NCI-H526 treated with DMSO at 0.1 percent for 48 hours (cell line): ENCODE measurements at places on chromosomes 11 and 22.
A peak's percentile ranks its signal among the peaks of the same experiment; 100 is the strongest.

DNA sequence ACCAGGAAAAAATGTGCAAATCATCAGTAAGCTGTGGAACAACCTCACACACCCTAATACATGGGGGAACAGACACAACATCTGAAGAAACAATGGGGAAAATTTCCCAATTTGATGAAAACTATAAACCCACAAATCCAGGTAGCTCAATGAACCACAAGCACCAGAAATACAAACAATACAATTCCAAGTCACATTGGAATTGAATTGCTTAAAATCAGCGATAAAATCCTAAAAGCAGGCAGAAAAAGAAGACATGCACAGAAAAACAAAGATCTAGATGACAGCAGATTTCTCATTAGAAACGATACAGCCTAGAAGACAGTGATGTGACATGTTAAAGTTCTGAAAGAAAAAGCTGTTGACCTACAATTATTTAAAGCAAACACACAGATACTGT is 32.0 kb downstream of the DGCR2 start:
- no peak for DNase-seq

GRCh38 chr11:47595029-47595428 is 818 bp upstream of the C1QTNF4 start:
- no peak for DNase-seq

DNA sequence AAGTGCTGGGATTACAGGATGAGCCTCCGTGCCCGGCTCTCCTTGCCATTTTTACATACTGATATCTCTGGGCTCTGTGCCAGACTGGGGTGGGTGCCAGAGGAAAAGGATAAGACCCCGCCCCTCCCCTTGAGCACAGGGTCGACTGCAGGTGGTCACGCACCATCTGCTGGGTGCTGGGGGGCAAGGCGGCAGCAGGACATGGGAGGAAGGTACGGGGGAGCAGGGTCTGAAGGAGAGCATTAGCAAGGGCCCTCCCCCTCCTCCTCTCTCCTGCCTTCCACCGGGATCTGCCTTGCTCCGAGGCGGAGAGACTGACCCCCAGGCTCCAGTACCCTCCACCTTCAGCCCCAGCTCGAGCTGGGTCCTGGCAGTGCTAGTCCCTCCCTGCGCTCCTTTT is 9.7 kb upstream of the PGA3 start:
- DNase-seq, result no peak

GRCh38 chr11:86891036-86891435 is 64.2 kb downstream of the FZD4 start:
- no peak for DNase-seq

GRCh38 chr11:14460147-14460546 is 39.5 kb downstream of the COPB1 start:
- DNase-seq, result no peak

- no peak for DNase-seq
Measured at GRCh38 chr11:114264381-114264780, 31.8 kb upstream of the NNMT start.

GRCh38 chr11:103051151-103051801 is 40.7 kb downstream of the DCUN1D5 start:
- DNase-seq, result no peak

DNA sequence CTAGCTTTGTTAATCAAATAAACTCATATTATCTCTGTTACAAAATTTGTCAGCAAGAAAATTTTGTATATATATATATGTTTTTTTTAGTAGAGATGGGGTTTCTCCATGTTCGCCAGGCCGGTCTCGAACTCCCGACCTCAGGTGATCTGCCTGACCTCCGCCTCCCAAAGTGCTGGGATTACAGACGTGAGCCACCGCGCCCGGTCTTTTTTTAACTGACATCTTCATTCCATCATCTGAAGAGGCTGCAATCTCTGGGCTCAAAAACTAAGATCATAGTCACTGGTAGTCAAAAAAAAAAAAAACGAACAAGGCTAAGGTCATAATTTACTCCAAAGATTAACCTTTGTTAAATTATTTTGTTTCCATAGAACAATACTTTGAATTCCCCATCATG is 5.3 kb upstream of the KLHDC7B start:
- DNase-seq, result no peak

GRCh38 chr22:50061141-50061823 is 3.2 kb upstream of the TTLL8 start:
- no peak for DNase-seq

DNA sequence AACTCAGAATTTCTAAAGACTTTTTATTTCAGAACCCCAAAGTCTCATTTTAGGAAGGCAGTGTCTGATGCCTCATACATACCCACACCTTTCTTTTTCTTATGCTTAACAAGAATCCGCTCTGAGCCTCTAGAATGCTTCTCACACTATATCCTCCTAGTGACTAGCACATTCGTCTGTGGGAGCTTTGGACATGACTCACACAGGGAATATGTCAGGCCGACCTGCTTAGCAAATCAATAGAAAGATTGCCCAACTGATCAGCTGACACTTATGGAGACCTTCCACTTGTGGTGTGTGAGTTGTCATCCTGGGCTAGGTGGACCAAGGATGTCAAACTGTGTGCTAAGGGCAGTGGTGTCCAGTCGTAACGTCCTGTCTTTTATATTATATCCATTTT is 129.9 kb upstream of the TTC12 start:
- no peak for DNase-seq

- peak; percentile 33 for DNase-seq
Measured at GRCh38 chr11:96196181-96196662, 146.8 kb downstream of the MAML2 start.

DNA sequence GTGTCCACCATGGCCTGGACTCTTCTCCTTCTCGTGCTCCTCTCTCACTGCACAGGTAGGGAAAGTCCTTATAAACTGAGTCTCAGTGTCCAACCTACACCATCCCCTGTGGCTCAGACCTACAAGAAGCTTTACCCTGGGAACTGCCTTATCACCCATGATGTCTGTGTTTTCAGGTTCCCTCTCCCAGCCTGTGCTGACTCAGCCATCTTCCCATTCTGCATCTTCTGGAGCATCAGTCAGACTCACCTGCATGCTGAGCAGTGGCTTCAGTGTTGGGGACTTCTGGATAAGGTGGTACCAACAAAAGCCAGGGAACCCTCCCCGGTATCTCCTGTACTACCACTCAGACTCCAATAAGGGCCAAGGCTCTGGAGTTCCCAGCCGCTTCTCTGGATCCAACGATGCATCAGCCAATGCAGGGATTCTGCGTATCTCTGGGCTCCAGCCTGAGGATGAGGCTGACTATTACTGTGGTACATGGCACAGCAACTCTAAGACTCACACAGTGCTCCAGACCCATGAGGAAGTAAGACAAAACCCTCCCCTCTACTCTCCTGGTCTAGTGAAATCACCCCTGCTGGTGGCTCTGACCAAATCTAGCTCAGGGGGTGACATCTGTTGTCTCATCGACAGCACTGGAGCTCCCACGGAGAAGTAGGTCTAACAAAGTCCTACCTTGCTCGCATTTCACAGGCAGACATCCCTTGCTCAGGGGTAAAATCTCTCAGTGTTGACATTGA is 74.3 kb downstream of the VPREB1 start:
- DNase-seq, result no peak

- no peak for DNase-seq
Measured at GRCh38 chr11:48006301-48006992, 26.1 kb downstream of the PTPRJ start.

DNA sequence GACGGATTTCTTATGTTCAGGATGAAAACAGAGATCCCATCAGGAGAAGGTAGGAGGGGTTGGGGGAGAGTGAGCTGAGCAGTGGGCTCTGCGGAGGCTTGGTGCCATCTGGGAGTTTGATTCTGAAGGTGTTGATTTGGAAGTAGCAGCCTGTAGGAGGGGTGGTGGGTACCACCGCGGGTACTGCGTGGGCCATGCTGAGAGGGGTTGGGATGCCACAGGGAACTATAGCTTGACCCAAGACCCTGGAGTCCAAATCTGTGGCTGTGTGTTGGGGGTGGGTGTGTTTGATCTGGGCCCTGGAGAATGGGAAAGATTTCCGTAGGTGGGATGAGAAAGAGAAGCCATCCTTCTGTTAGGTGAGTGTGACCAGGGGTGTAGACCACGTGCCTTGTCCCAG is 5.0 kb downstream of the INCENP start:
- DNase-seq, result no peak

GRCh38 chr11:101011881-101012280 is 117.7 kb downstream of the PGR start:
- no peak for DNase-seq

GRCh38 chr11:1928891-1929541 is 9.5 kb downstream of the TNNT3 start:
- DNase-seq, result no peak

- no peak for DNase-seq
Measured at GRCh38 chr11:69896250-69896649, 77.0 kb upstream of the FGF3 start.

GRCh38 chr11:125945797-125946520 is at the start of gene VSIG10L2:
VSIG10L2 (plus strand) TSS chr11:125946044; CDS start chr11:125946056, 12 bp downstream.
- DNase-seq, result no peak

- no peak for DNase-seq
Measured at GRCh38 chr22:45163099-45163450, 650 bp upstream of the NUP50 start.

DNA sequence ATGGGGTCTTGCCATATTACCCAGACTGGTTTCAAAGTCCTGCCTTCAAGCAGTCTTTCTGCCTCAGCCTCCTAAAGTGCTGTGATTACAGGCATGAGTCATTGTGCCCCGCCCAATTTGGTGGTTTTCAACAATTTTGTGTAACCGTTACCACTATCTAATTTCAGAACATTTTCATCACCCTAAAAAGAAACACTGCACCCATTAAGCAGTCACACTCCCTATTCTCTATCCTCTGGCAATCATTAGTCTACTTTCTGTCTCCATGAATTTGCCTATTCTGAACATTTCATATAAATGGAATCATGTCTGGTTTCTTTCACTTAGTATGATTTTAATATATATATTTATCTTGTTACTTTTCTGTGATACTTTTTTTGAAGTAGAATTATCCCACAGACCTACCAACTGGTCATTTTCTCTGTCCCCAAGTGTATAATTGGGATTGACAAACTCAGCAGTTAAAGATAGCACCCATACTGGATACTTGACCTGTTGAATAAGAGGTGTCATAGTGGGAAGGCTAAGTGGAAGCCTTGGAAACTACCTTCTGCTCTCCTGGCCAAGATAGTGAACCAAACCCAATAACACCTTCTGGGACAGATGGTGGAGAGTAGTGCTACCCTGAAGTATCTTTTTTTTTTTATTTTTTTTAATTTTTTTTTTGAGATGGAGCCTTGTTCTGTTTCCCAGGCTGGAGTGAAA is 64.8 kb downstream of the STIM1 start:
- DNase-seq, result no peak

- DNase-seq, result no peak
Measured at GRCh38 chr11:113091481-113091780, 130.2 kb downstream of the NCAM1 start.

GRCh38 chr11:45580399-45580798 is 85.0 kb downstream of the CHST1 start:
- DNase-seq, result no peak

- DNase-seq, result no peak
Measured at GRCh38 chr11:12927221-12927620, 81.9 kb upstream of the RASSF10 start.

GRCh38 chr11:85946221-85946620 is 91.0 kb downstream of the CCDC83 start:
- DNase-seq, result no peak

GRCh38 chr22:37898441-37899181 is 7.5 kb upstream of the MICALL1 start:
- no peak for DNase-seq

DNA sequence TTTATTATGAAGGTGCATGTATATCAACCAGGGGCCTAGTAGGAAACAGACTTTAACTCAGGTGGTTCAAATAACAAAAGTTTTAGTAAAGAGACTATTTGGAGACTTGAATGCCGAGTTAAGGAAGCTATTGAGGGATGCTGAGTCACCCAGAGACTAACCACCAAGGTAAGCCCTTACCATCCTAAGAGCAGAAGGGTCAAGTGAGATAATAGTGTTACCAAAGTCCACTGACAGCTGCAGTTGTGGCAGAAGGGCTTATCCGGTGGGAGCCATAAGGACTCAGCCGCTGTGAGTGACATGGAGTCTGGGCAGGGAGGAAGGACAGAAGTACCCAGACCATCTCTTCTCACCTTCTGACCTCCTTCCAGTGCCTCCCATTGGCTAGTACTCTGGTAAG is 134.0 kb downstream of the INSC start:
- no peak for DNase-seq

- no peak for DNase-seq
Measured at GRCh38 chr22:27724157-27724556, 77.4 kb downstream of the MN1 start.

GRCh38 chr11:61403658-61404057 is 11.3 kb downstream of the TMEM216 start:
- DNase-seq, result no peak

DNA sequence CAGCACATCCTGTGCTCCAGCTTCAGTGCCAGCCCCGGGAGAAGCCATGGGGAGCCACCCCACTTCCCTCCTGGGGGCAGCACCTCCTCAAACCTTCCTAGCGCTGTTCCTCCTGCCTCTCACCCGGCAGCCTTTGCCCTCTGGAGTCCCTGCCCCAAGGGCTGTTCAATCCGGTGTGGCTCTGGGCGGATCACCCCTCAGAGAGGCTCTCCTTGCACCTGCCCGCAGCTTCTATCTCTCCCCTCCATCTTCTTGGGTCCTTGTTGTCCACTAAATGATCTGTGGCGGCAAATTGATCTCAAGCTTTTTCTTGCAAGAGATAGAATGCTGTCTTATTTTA is 18.1 kb upstream of the CDKN1C start:
- DNase-seq, result no peak

DNA sequence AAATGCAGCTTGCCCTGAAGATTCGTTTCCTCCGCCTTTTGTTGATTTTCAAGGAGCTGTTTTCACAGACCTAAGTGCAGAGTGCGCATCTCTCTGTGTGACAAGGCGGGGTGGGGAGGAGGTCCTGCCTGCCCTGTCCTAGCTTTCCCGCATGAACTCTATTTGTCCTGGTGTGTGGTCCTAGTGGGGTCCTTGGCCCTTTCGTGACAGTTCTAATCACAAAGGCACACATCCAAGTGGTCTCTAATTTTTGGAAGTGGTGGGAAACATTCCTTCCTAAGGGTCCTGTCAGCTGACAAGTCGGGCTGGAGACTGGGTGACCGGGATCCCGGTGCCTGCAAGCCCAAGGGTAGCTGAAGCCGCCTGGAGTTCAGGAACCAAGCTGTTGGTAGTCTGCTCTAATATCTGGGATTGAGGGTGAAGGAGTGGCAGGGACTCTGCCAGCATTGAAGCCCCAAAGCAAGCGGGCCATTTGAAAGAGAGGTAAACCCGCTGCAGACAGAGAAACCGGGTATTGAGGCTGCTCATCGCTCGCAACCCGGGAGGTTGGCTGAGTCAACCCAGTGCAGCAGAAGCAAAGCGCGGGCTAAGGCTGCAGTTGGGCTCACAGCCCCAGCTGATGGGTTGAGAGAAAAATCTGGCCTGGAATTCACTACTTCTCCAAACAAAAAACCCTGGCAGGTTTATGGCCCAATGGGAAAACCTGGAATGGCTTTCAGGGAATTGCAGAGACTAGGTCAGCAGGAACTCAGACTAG is 28.1 kb upstream of the FBXO3 start:
- DNase-seq, result peak; percentile 96

DNA sequence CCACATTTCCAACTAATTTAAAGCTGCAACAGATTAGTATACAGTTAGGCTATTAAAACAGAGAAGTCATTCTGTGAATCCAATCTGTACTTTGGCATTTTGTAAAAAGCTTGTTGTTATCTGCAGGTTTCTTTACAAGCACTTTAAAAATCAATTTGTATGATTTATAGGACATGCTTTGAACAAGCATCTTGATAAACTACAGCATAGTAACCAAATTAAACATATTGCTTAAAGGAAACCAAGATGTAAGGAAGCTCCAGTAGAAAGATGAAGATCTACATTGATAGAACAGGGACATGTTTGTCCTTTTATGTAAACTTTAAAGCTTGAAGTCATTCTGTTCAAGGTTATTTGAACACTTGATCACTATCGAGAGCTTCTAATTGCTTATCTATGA is 498.3 kb upstream of the CCDC90B start:
- DNase-seq, result no peak
